Stimulated activated CD8-positive, alpha-beta memory T cell treated with anti-CD3 and anti-CD28 coated beads, Interleukin-4, amount 100 ng/mL, for 4 hours (primary cell): ENCODE measurements at places on chromosomes 13 and 19.

DNA sequence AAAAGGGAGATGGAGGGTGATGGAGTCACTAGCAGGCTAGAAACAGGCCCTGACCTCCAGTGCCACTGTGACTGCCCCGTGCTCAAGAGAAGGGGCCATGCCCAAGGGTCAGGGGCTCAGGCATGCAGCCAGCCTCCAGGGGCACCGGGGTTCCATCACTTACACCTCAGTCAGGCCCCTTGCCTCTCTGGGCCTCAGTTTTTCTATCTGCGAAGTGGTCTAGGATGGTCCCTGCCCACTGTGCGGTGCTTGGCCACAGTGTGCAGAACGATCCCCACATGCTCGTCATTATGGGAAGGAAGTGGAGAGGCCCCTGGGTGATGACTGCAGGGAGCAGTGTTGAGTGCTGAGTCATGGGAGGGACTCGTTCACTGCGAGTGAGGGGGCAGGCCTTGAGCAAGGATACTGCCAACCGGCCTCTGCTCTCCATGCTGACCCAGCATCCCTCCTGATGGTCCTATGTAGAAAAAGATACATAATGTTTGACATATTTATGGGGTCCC lies 23.1 kb downstream of the TMED1 start:
- DNase-seq: no peak

DNA sequence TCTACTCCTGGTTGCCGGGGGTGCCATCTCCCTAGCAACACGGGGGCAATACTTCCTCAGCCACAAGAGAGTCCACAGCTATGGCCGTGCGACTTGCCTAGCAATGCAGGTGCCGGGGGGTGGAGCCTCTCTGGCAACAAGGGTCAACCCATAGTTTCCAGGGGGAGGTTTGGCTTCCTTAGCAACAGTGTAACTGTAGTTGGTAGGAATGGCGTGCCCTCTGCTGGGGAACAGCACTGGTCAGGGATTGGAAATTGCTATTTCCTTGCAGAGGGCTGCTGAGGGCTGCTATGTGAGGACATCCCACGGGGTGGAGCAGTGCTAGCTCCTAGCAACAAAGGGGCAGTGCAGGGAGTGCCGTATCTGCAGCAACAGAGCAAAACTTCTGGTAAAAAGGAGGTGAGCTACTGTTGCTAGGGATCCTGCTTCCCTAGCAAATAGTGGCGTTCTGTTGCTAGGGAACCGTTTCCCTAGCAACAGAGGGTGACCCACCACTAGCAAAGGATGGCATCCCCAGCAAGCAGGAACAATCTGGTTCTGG lies 7.0 kb upstream of the TMC4 start:
- no peak for DNase-seq

GRCh38 chr13:53901593-53901992 lies 873.0 kb downstream of the OLFM4 start:
- DNase-seq: no peak

- DNase-seq: no peak
Observed at GRCh38 chr19:46206176-46206575, 23.4 kb upstream of the IGFL1 start.

- no peak for DNase-seq
Observed at GRCh38 chr13:21638319-21639282, 32.3 kb upstream of the FGF9 start.

DNA sequence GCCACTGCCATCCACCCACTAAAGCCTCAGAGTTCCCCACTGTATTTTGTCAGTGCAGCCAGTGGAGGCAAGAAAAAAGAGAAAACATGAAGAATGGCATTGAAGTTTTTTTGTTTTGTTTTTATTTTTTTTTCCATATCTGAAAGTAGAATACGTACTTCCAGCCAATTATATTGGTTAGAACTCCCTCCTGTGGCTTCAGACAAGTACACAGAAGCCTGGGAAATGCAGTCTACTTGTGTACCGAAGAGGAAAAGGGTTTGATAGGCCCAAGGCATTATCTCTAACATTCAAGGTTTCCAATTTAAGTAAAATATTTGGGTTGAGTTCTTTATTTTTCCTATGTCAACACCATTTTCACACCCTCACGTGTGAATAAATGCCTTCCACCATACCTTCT lies 696.2 kb upstream of the GPC6 start:
- no peak for DNase-seq

DNA sequence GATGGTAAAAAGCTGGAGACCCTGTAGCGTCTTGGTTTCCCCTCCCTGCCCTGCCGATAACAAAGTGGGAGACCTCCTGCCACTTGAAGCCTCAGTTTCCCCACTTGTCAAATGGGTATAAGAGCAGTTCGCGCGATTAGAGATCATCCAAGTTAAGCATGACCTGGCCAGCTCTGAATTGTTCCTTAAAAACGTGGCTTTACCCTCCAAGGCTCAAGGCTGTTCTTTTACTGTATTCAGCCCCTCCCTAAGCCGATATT lies 421 bp downstream of the TNPO2 start:
- DNase-seq: no peak
